ENCODE measurements at places on chromosomes 5 and 9.

DNA sequence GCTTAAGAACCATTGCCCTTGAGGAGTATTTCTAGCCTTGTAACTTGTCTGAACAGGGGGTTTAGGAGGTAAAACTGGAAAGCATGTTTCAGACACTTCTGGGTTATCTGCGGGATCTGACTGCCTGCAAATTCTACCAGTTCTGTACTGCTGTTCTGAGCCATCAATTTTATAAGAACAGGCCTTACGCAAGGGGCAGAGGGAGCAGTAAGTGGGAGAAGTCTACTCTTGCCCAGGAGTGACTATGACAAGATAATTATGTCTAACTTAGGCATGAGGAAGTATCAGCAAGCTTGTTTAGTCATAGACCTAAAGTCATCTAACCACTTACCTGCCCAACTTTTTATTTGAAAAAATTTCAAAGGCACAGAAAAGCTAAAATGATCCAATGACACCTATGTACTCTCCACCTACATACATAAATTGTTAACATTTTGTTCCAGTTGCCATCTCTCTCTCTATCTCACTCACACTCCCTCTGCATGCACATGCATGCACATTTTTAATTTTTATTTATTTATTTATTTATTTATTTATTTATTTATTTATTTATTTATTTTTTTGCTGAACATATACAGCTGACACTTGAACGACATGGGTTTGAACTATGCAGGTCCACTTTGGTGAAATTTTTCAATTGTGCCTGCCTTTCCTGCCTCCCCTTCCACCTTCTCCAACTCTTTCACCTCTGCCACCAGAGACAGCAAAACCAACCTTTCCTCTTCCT lies 18.4 kb upstream of the DEPDC1B start:
- no peak for DNase-seq

DNA sequence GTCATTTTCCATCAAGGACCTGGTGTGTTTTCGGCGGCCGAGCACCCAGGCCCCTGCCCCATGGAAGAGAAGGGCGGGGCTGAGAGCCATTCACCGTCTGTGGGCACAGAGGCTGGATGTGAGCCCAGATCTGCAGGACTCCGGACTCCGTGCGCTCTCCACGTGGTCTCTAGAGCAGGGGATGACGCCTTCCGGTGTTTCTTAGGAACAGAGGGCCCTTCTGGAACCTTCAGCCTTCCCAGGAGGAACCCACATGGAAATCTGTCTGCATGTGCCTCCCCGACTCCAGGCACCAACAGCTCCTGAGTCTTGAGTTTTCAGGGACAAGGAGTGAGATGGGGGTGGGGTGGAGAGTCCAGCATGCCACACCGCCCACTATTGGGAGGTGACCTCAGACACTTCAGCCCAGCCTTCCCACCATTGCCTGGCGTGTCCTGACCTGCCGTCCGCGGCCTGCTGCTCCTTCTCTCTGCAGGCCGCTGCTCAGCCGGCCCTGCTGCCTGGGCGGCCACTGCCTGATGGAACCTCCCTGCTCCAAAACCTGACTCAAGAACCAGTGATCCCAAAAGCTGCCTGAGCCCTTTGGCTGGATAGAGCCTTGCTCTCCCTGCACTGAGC lies 2.4 kb upstream of the RXRA start:
- no peak for DNase-seq

GRCh38 chr9:90808398-90808797 lies 6.8 kb downstream of the SYK start:
- no peak for DNase-seq

- DNase-seq, result no peak
Measured at GRCh38 chr9:18980189-18980588, 52.8 kb downstream of the SAXO1 start.

DNA sequence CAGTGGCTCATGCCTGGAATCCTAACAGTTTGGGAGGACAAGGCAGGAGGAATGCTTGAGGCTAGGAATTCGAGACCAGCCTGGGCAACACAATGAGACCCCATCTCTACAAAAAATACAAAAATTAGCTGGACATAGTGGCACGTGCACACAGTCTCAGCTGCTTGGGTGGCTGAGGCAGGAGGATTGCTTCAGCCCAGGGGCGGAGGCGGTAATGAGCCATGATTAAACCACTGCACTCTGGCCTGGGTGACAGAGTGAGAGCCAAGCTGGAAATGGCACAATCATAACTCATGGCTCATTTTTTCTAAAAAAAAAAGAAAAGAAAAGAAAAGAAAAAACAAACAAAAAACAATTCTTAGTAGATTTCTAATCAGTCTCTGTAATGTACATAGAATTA lies 446.2 kb downstream of the ELAVL2 start:
- no peak for DNase-seq

GRCh38 chr9:78122631-78123030 lies 91.0 kb upstream of the GNAQ start:
- no peak for DNase-seq

- no peak for DNase-seq
Measured at GRCh38 chr9:118273048-118273447, 568.8 kb downstream of the TLR4 start.

DNA sequence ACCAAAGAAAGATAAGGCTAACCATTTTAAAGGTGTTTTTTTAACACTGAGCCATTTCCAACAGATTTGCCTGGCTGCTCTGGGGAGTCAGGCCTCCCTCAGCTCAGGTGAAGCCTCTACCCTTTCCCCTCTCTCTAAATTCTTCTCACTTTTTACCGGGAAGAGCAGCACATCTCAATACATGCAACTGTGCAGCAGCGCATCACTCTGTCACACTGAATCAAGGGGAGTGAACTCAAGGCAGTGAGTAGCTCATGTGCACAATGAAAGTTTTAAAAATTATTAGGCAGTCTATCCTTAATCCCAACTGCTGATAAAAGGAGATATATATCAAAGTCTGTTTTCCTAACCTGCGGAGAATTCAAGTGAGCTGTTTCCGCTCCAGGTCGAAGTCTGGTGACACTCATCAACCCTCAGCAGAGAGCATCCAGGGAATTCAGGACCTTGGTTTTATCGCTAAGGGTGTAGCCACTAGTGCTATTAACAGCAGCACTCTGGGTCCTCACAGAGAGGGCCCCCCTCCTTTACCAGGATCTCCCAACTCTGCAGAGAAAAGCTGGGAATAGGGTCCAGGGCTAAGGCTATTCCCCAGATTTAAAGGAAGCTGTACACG lies 1.0 kb downstream of the CEMIP2 start:
- no peak for DNase-seq

DNA sequence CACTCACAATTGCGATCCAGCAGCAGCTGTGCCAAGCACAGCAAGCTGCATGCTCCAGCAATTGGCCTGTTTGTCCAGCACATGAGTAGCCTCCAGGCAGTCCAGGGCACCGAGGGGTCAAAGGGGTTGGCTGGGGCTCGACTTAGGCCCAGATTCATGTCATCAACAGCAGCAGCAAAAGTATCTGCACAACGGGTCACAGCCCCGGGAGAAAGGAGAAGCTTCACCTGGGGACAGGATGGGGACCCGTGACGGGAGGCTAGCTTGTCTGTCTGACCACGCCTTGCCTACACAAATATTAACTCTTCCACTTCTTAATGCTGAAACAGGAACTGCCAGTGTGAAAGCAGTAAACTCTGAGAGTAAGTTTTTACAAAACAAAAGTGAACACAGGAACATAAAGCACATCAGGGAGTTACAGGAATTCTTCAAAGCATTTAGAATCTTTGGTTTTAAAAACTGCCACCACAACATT lies 191.2 kb downstream of the PIK3R1 start:
- no peak for DNase-seq

DNA sequence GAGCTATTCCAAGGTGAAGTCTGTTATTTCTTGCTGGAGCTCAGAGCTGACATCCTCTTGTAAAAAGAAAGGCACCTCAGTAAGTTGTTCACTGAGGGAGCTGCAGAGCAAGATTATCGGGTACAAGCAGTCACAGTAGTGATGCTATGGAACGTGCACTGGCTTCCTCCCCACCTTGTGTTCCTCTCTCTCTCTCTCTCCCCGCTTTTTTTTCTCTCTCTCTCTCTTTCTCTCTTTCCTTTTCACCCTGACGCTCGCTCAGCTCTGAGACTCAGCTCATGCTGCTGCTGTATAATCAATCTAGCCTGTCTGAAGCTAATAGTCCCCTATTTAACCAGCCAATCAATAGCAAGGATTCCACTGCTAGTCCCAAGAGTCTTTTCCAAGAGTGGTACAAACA lies 587.6 kb upstream of the CDH18 start:
- DNase-seq, result no peak

- no peak for DNase-seq
Measured at GRCh38 chr5:96913233-96913632, 22.6 kb upstream of the LNPEP start.

DNA sequence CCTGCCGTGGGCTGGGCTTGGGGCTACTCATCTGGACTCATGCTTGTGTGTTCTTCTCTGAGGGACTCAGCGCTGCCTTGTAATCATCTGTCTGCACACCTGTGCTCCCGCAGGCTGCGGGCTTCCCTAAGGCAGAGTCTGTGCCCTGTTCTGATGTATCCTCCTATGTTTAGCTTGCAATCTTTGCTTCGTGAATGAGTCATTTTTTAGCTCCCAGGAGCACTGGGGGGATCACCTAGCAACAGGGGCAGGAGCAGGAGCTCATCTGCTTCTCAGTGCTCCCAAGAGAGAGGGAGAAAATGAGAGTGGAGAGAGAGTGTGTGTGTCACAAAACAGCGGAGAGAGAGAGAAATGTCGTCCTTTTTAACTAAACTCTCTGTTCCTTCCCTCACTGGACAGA lies 202.4 kb upstream of the ZNF618 start:
- no peak for DNase-seq

GRCh38 chr9:79060766-79061165 lies 511.0 kb upstream of the TLE4 start:
- DNase-seq, result no peak

- no peak for DNase-seq
Measured at GRCh38 chr9:95732802-95733688, 142.4 kb upstream of the ERCC6L2 start.

DNA sequence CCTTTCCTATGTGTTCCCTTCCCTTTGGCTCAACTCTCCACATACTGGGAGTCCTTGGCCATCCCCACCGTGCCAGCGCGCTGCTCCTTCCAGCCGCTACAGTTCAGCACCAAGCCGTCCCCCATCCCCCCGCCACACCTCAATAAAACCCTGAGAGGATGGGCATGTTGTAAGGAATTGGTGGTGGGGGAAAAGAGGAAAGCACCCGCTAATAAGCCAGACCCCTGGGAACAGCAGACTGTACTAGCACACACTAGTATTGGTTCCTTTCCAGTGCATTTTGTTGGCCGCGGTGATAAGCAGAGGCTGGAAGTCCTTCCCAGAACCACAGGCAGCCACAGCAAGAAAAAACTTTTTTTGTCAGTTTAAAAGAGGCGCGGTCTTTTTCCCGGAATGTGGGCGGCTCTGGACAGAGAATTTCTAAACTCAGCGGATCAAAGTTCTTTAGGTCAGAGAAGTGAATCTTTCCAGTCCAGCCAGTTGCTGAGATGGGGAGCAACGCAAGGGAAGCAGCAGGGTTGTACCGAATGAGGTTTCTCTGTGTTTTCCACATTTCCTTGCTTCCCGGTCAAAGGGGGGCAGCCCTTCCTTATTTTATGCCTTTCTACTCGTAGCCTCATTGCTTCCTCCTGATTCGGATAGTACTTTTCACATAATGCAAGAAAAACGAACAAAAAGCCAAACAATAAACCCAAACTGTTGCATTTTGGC lies 2.1 kb downstream of the CHSY3 start:
- no peak for DNase-seq

- no peak for DNase-seq
Measured at GRCh38 chr9:15420796-15421195, 1.9 kb upstream of the SNAPC3 start.

DNA sequence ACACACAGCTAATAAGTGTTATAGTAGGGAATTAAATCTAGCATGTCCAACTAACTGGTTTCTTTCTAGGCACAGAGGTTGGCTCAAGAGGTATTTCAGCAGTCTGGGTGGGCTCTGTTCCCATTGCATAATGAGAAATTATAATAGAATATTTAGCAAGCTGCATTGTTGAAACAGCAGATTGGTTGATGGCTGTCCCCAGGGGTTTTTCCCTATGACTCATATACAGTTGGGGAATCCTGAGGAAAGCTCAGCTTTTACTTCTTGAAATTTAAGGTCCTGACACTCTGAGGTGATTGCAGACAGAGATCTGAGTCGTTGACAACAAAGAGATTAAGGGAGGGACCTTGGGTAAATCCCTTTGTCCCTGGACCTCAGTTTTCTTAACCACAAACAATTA lies 38.3 kb upstream of the TNFSF8 start:
- no peak for DNase-seq
